ENCODE measurements at places on chromosomes 7 and 10.

GRCh38 chr7:130957137-130957513 lies 223.1 kb upstream of the KLF14 start:
- DNase-seq, result no peak

DNA sequence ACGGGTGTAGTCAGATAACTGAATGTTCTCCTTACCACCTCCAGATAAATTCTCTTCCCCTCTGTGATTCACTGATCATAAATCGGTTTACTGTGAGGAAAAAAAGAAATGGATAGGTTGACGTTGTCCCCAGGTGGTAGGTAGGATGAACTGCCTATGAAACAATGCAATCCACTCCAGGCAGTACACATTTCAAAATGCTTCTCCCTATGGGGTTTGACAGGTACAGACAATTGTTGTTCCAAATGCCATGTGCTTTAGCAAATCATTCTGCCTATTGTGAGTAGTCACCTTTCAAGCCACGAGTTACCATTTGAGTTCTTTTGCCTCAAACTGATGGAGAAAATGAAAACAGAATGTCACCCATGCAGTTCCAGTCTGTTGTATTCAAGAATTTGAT lies 21.8 kb downstream of the VIM start:
- no peak for DNase-seq

GRCh38 chr7:112252141-112252540 lies 45.6 kb downstream of the ZNF277 start:
- DNase-seq, result no peak

- no peak for DNase-seq
Measured at GRCh38 chr10:132374612-132375011, 22.4 kb upstream of the PWWP2B start.

- no peak for DNase-seq
Measured at GRCh38 chr7:157715071-157715937, 378.5 kb downstream of the DNAJB6 start.

DNA sequence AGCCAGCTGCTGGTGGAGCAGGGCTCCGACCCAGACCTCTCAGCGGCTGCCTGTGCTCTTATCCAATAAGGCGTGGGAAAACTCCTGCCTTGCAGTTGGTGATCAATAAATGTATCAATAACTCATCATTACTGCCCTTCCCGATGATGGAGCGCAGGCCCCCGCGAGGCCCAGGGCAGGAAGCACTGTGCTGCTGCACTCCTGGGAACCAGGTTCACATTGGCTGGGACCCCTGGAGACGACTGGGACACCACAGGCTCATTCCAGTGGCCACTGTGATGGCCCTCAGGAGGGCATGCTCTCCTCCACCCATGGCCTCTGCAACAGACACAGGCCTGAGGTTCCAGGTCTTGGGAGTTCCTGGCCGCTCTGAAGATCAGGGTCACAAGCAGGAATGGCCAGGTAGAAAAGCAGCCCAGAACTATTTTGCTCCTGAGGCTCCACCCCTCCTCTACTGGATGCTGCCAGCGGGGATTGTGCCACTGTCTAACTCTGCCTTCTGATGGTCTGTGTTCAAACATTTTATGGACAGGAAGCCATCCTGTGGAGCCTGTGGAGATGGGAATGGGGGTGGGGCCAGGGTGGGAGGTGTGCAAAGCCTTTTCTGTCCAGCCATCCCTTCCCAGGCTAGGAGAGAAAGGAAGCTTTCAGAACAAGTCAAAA lies 287.4 kb upstream of the ZMIZ1 start:
- no peak for DNase-seq

DNA sequence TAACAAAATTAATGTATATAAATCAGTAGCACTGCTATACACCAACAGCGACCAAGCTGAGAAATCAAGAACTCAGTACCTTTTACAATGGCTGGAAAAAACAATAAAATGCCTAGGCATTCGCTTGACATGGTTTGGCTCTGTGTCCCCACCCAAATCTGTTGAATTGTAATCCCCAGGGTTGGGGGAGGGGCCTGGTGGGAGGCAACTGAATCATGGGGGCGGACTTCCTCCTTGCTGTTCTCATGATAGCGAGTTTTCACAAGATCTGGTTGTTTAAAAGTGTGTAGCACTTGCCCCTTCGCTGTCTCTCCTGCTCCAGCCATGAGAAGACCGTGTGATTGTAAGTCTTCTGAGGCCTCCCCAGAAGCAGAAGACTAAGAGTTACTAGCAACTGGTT lies 8.6 kb downstream of the ZNF786 start:
- DNase-seq, result no peak

GRCh38 chr7:146772601-146773000 lies 656.0 kb downstream of the CNTNAP2 start:
- DNase-seq, result peak; percentile 4

- DNase-seq, result peak; percentile 57
Measured at GRCh38 chr7:138848056-138848980, 50.3 kb upstream of the ATP6V0A4 start.

DNA sequence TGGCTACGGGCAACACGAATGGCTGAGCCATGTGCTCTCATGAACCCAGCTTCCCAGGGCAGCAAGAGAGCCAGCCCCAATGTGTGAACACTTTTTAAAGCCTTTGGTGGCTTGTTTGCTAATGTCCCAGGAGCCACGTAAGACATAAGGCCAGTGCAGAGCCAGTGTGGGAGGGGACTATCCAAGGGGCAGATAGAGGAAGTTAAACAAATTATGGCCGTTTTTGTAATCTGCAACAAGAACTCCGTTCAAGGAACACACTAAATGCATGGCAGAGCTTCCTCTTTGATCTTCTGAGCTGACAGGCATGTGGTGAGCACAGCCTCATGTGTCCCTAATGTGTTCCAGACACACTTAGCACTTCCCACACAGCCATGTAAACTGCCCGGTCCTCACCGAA lies 133.3 kb downstream of the TEX36 start:
- DNase-seq, result no peak

- DNase-seq, result peak; percentile 96
Measured at GRCh38 chr10:69318106-69318866, 40.0 kb downstream of the HK1 start.

- peak; percentile 61 for DNase-seq
Measured at GRCh38 chr7:159143780-159144757, 598 bp downstream of the VIPR2 start.

DNA sequence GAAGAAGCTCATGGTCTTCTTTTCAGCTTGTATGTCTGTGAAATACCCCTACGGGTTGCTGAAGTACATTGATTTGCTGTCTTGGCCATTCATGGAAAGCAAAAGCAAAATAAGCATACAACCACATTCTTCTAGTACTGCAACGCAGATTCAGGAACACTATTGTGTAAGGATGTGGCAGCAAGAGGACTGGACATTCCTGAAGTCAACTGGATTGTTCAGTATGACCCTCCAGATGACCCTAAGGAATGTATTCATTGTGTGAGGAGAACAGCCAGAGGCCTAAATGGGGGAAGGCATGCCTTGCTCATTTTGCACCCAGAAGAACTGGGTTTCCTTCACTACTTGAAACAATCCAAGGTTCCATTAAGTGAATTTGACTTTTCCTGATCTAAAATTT lies 133.4 kb upstream of the ANKRD1 start:
- no peak for DNase-seq

DNA sequence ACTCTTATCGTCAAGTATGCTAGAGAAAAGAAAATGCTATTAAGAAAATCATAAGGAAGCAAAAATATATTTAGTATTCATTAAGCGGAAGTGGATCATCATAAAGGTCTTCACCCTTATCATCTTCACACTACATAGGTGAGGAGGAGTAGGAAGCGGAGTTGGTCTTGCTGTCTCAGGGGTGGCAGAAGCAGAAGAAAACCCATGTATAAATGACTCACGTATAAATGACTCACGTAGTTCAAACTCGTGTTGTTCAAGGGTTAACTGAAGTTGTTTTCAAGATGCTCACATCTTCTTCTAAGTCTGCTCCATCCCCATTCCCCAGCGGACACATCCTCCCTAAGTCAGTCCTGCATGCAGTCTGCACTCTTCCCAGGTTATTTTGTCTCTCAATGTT lies 72.4 kb downstream of the SFMBT2 start:
- DNase-seq, result no peak

DNA sequence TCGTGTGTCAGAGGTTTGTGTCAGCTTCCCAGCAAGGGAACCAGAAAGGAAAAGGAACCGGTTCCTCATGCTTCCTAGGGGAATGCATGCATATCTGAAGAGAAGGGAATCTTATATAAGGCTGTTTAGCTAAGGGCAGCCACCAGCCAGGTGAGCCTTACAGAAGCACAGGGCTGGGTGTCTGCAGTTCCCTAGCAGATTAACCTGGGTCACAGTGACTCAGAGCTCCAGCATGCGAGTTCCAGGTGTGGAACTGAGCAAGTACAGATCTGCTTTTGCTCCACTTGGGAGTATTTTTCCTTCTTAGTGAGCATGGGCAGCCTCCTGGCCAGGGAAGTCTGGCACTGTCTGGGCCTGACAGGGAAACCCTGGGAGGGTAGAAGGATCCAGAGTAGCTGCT lies 957 bp upstream of the ANKRD2 start:
- DNase-seq, result no peak

DNA sequence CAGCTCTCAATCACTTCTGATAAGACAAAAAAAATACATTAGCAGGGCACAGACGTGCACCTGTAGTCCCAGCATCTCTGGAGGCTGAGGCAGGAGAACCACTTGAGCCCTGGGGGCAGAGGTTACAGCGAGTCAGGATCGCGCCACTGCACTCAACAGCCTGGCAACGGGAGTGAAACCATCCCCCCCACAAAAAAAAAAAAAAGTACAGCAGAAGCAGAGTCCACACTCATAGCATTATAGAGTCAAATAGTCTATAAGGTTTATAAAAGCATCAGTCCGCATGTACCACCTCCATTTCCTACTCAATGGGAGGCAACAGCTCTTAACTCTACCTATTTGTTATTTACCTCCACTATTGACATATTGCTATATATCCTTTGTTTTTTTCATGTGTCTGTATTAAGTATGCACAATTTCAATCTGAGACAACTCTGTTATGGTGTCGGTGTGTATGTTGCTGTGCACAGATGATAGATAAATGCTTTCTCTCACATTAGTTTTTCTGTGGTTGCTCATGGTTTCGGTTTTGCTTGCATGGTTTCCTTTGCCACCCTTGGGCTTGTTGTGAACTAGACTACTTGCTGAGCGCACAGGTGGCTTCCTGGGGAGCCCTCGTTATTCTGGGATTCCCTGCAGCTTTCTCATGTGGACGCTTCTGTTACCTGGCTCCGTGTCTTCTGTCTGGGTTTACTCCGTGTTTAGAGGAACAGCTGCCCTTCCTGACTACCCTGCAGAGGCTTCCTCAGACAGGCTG lies 40.4 kb downstream of the PROSER2 start:
- DNase-seq, result no peak

- no peak for DNase-seq
Measured at GRCh38 chr10:65033957-65034356, 1512.8 kb downstream of the REEP3 start.

DNA sequence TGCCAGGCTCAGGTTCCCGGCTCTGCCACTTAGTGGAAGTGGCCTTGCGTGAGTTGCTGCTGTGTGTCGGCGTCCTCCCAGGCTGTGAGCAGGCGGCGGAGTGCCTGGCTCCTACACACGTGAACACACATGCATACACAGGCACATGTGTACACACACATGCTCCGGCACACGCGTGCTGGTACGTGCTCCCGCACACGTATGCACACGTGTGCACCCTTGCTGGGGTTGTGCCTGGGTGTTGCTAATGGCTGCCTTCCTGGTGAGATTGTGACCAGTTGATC lies 107.6 kb downstream of the INPP5A start:
- DNase-seq, result no peak

- no peak for DNase-seq
Measured at GRCh38 chr7:130423501-130424037, 17.2 kb downstream of the CEP41 start.

GRCh38 chr10:93193906-93194305 lies 120.2 kb downstream of the CYP26A1 start:
- DNase-seq, result peak; percentile 47

DNA sequence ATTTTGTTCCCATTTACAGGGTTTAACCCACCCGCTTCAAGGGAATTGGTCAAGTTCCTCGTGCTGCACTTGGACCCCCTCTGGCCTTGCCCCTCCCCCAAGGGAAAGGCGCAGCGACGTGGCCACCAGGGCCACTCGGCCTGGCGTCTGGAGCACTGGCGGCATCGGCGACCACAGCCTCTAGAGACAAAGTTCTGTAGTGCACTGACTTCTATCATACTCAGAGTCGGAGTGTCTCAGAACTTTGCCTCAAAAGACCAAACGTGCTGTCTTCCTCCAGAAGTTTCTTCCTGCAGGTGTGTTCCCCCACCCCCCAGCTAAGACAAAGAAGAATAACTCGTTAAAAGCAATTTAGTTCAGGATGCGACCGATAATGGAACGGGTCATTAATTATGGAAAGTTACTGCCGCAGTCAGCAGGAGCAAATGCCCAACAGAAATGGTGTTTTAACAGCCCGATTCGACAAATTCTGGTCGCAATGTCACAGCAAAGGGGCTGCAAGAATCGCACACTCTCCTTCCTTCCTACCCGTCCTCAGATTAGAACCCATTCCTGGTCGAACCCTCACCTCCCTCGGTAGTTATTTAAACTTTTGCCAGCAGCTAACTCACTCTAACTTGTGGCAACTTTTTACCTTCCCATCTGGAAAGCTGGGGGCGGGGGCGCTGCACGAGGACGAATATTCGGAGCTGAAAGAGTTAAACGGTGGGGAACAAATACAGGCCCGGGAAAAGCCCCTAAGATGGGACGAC lies 202.1 kb upstream of the NFE2L3 start:
- DNase-seq, result no peak

- DNase-seq, result no peak
Measured at GRCh38 chr7:142376356-142376997, 118.6 kb upstream of the PRSS58 start.

DNA sequence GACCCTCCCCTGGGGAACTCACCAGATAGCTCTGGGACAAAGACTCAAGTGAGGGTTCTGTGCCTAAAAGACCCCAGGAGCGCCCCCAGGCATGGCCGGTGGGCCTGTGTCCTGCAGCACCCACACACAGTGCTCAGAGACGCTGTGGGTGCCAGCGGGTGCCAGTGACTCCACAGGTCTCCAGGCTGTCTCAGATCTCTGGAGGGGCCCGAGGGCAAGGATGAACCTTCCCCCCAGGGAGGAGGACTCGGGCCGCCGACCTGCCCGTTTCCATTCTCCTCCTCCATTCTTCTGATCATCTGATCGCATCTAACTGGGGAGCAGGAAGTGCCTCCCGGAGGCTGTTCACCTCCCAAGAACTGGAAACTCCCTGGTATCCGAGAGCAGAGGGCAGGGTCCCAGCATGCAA lies 980 bp downstream of the ADAM8 start:
- no peak for DNase-seq

- DNase-seq, result no peak
Measured at GRCh38 chr7:1160670-1161021, 650 bp upstream of the ZFAND2A start.

GRCh38 chr10:47027108-47027783 lies 116.0 kb downstream of the PTPN20 start:
- no peak for DNase-seq

DNA sequence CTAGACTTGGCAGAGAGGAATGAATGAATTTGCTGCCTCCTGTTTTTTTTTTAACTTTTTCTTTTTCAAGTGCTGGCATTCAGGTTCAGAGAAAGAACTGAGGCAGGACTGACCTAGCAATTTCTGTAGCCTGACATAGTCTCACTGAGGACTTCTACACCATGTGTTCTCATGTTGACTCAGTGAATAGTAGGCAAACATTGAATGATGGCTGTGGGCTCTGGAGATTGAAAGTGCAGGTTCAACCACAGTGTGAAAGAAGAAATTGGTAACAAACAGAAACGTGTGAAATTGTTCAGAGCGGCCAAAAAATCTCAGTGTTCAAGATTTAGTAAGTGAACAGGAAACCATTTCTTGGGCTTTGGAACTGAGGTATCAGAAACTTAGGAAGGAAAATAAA lies 322.4 kb upstream of the GHITM start:
- DNase-seq, result no peak

Measured in muscle of leg (tissue), 16 donors.